ENCODE measurements at places on chromosomes 4 and X. TPM values are rescaled to one million over a fixed set of nuclear protein-coding genes. Genes with fewer than 3 reads are reported as not detected.

DNA sequence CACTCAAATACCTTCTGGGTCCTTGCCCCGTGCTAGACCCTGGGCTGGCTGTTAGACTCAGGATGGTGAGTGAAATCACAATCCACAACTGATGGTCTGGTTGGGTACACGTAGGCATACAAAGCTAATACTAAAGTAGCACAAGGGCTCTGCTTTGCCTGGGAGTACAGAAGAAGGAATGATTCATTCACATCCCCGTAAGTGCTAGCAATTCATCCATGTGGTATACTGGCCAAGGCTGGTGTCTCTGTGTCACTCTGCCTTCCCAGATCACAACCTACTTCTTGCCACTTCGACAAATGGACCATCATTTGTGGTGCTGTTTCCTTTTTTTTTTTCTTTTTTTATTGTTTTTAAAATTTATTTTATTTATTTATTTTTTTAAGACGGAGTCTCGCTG lies 19.7 kb upstream of the RBM47 start:
- ATAC-seq = no peak

- no peak for ATAC-seq
These were observed 1368.2 kb downstream of the STIM2 start for GRCh38 chr4:28228561-28229491.

The TGIF2LX gene
- not detected for total RNA-seq

DNA sequence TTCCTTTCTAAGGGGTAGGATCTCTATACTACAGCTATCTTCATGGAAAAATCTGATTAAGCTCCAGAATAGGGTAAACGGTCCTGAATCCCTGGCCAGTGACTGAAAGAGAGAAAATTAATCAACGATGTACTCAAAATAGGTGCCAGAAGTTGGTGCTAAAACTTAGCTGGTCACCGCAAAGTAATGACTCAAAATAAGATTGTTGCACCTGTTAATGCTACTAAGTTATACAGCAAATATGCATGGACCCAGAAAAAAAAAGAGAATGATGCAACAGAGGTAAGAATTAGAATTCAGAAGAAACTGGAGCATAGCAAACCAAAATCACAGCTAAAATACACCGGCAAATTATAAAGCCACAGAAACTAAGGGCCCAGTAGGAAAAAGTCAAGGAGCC lies 239.7 kb upstream of the FAM241A start:
- ATAC-seq = no peak

DNA sequence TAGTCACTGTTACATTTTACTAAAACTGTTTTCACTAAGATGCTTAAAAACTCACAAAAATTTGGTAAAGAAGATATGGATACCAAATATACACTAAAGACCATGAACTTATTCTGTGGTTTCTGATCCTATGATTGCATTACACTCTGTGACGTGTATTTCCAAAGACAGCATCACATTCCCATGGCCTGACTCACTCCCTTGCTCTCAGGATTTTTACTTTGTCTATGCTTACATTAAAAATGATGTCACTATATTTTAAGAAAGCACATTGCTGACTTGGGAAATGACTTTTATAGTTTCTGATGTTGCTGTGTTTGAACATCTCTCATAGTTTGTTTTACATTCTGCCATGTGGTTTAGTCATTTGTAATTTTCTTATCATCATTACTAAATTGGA lies 327.9 kb upstream of the MAGEB18 start:
- no peak for ATAC-seq

All from gastroesophageal sphincter (tissue), 4 donors.